ENCODE measurements at places on chromosomes 5 and 9.

GRCh38 chr5:142421621-142422397 is 97.0 kb upstream of the SPRY4 start:
- no peak for DNase-seq

DNA sequence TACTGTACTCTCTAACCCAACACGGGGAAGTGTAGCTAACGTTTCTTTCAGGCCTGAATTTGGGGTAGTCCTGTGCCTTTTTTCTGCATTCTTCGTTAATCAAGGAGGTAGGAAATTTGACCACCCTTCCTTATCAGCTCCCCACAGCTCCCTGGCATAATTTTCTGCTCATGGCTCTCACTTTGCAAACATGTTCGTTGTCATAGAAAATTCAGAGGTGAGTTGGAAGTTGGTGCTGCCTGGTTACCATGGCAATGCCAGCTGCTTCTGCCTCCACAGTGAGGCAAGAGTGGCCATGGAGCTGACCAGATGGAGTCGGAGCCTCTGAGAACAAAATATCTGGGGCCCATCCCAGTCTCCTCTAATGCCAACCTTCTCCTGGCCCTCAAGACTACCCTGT is 116.6 kb upstream of the BOD1 start:
- DNase-seq: no peak

- no peak for DNase-seq
Measured at GRCh38 chr9:23783509-23783908, 42.5 kb downstream of the ELAVL2 start.

GRCh38 chr5:103286622-103287021 is 28.1 kb downstream of the MACIR start:
- no peak for DNase-seq

- DNase-seq: no peak
Measured at GRCh38 chr5:116347657-116348056, 227.0 kb downstream of the SEMA6A start.

DNA sequence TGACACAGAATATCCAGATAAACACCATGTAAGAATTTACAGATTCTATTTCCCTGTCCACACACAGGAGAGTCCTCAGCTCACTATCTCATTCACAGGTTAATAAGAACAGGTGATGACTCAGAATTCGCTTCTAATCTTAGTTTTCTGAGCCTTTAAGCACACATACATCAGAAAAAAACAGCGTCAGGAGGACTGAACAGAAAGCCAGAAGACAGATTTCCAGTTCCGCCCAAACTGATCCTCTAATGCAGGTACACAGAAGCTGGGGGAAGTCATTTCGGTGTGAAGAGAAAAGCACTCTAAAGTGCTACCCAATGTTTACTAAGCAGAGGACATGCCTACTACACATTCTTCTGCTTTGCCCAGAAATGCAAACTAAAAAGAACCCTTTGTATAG is 1.6 kb downstream of the CEMIP2 start:
- DNase-seq: no peak

- peak; percentile 15 for DNase-seq
Measured at GRCh38 chr5:89721353-89721752, 688.2 kb downstream of the CETN3 start.

DNA sequence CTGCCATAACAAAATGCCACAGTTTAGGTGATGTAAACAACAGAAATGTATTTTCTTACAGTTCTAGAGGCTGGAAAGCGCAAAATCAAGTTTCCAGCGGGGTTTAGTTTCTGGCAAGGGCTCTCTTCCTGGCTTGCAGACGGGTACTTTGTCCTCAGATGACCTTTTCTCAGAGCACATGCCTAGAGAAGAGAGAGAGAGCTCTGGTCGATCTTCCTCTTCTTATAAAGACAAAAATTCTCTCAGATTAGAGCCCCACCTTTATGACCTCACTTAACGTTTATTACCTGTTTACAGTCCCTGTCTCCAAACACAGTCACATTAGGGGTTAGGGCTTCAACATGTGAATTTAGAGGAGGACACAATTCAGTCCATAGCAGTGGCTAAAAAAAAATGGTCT is 119.7 kb downstream of the CETN3 start:
- peak; percentile 3 for DNase-seq

DNA sequence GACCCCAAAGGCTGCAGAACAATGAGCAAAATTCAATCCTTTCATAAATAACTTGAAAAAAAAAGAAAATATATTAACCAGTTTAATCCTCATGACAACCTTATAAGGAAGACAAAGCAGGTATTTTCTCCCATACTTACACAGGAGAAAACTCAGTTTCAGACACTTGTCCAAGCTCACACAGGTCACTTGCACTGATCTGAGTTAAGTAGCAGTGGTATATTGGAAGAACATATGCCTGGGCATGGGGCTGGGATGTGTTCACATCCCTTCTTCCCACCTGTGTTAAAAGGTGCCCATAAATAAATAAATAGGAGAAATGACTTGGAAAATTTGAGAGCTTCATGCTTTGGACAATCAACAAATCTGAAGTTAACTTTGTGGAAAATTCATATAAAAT is 63.5 kb upstream of the SELENOP start:
- no peak for DNase-seq

DNA sequence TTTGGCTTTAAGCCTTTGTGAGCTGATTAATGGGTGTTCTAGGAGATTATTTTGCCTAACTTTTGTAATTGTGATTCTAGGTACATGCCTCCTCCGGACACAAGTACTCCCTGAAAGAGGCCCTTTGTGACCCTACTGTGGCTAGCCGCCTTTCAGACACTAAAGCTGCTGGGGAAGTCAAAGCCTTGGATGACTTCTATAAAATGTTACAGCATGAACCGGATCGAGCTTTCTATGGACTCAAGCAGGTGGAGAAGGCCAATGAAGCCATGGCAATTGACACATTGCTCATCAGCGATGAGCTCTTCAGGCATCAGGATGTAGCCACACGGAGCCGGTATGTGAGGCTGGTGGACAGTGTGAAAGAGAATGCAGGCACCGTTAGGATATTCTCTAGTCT is 13.6 kb downstream of the ITGA1 start:
- DNase-seq: no peak

DNA sequence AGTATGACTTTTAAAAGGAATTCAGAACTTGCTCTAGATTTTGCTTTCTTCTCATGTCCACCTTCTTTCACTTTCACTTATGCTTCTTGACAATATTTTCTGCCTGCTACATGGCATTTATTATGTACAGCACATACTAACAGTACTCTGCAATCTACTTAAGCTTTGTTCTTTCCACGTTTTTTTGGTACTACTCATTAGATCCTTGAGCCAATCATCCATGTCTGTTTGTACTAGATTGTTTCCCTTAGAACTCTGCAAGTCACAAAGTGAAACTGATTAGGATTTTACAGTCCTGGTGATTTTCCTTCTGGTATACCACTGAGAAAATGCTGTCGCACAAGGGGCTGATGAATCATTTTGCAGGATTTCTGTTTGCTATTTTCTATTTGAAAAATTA is 78.3 kb downstream of the PARP8 start:
- peak; percentile 38 for DNase-seq

DNA sequence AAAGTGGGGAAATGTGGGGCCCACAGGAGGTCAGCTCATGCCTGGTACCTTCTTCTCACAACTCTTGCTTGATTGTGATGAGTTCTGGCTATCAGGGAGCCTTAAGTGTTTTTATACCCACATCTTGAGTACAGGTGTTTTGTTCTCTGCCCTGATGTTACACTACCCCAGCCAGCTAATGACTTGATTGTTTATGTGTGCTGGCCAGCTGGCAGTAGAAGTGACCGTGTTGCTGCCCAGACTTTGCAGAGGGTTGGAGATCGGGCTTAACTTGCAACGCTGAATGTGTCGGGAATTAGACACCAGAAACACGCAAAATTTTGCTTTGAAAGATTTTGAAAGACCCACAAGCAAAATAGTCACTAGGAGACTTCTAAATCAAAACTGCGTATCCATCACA is 16.9 kb upstream of the ZDHHC11B start:
- DNase-seq: no peak

- DNase-seq: no peak
Measured at GRCh38 chr9:137302449-137303150, 529 bp upstream of the NRARP start.

DNA sequence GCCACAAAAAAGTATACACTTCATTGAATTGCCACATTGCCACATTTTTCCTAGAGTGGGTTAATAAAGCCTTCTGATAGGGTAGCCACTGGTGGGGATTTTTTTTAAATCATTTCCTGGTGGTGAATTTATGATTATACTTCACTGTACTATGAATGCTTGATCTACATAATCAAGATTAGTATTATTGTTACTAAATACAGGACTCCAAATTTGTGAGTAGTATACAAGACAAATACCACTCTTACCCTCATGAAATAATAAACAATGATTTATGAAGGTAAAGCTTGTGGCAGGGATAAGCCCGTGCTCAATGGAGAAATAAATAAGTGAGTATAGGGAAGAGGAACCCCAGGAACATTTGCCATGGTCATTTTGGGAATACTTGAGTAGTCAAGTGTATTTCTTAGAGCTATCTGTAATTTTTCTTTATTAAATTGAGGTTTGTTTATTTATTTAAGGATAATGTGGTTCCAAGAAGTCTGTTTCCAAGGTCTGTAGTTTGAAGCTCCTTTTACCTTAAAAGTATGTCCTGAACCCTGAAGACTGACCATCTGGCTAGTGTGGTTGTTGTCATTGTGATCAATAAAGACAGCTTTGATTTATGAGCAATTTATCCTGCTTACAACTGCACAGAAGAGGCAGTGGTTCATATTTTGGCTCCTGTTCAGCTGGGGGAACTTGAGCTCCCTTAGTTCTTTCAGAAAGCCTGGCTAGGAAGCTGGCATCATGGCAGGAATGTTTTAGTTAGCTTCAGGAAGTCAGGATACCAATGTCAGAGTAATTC is 118.6 kb downstream of the ZSWIM6 start:
- DNase-seq: peak; percentile 87

GRCh38 chr9:1879501-1879900 is 135.6 kb upstream of the SMARCA2 start:
- no peak for DNase-seq

GRCh38 chr9:115032296-115032695 is 85.7 kb downstream of the TNC start:
- DNase-seq: no peak

- DNase-seq: peak; percentile 57
Measured at GRCh38 chr9:86921151-86921923, 26.0 kb downstream of the GAS1 start.

DNA sequence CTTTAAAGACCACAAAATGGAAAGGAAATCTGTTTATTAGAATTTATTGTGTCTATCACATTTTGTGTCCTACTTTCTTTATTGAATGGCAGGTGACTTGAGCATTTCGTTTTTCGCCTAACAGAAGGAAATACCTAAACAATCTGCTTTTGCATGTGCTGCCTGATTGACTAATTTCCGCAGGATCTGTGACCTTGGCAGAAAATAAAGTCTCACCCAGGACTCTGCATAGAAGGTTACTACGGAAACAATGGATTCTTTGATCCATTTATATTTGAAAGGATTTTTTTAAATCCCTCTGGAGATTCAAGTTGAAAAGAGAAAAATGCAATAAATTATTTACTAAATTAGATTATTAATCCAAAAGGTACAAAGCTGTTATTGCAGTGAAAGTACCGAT is 61.0 kb upstream of the CAST start:
- no peak for DNase-seq

DNA sequence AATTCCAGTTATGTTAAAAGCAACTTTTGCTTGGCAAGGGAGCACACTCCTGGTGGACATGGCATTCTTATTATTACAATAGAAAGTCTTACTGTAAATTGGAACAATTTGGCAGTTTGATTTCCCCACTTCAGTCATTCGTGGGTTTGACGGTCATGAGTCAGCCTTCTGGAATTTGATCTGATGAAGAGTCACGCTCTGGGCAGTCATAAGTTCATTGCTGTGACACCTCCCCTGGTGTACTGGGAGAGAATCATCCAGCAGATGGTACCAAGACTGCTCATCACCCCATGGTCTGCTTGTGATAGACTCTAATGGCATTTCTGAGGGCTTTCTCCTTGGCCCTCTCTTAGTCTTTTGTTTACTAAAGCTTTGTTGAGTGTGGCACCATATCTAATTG is 53.8 kb downstream of the GLRA1 start:
- DNase-seq: peak; percentile 80

DNA sequence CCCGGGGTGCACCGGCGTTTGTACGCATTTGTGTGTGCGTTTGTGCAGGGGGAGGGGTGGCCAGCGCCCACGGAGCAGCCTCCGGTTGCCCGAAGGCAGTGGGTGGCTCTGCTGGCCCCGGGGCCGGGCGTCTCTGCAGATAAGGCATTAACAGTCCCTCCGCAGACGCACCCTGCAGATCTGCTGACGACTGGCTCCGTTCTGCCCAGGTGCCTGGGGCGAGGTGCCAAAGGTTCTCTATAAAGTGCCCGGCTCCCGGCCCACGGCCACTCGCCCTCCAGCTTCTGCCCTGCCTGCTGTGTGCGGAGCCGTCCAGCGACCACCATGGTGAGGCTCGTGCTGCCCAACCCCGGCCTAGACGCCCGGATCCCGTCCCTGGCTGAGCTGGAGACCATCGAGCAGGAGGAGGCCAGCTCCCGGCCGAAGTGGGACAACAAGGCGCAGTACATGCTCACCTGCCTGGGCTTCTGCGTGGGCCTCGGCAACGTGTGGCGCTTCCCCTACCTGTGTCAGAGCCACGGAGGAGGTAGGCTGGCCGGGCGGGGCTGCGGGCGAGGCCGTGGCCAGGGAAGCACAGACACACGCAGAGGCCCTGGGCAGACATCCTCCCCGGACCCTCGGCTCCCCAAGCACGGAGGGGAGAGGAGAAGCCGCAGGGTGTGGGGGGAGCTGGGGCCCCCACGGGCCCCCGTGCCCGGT is at the start of gene SLC6A19:
TSS of gene SLC6A19 (plus strand) at position 269 of the 699 bp plus-strand sequence. CDS start at position 325, 56 bp downstream.
- no peak for DNase-seq

- DNase-seq: peak; percentile 77
Measured at GRCh38 chr5:81850501-81851357, 99.8 kb upstream of the SSBP2 start.

DNA sequence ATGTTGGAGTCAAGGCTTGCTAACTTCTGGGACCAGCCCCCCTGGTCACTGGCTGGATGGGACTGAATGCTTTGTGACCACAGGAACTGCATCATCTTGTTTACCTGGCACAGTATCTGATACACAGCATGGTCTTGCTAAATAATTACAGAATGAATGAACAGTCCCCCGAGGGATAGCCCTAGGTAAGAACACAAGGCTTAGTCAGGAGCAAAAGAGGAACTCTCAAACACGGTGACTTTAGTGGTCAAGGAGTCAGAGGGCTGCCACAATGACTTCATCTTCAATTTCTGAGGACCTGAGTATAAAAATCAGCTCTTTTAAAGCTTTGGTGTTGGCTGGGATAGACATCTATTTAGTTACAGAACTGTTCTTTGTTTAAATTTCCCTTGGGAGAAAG is 15.1 kb upstream of the CXCL14 start:
- no peak for DNase-seq

GRCh38 chr5:77239126-77239741 is 28.8 kb downstream of the PDE8B start:
- no peak for DNase-seq

- no peak for DNase-seq
Measured at GRCh38 chr5:90855296-90856010, 296.9 kb downstream of the ADGRV1 start.

GRCh38 chr9:96379461-96379860 is 4.0 kb downstream of the SLC35D2 start:
- DNase-seq: no peak

GRCh38 chr5:56080375-56081052 is 85.8 kb upstream of the IL6ST start:
- no peak for DNase-seq

GRCh38 chr9:112361601-112362000 is 18.3 kb upstream of the HSDL2 start:
- peak; percentile 49 for DNase-seq
